Activated T-helper 17 cell treated with anti-CD3 and anti-CD28 coated beads, Interleukin-2, amount 50 U/mL, for 72 hours (primary cell): ENCODE measurements at places on chromosomes 7 and 10. TPM values are rescaled to one million over a fixed set of nuclear protein-coding genes. Genes with fewer than 3 reads are reported as not detected.

The FAM131B gene
- total RNA-seq, result 1.1 TPM

DNA sequence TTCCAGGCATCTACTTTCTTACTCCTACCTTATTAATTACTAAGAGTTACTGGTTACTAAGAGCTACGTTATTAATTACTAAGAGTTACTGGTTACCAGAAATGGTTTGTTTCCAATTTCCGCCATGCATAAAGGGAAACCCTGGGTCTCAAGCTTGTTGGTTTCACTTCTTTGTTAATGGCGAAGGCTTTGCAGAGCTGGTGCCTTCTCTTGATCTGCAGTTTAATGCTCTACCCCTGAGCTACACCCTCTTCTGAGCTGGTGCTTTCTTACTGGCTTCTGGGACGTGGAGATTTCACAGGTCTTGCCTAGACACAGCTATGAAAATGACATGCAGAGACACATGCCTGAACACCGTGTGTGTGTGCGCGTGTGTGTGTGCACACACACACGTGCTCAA is 560 bp downstream of the CPA4 start:
- ATAC-seq, result no peak

- peak; percentile 99 for ATAC-seq
These were observed 40.6 kb downstream of the CYP17A1 start for GRCh38 chr10:102796407-102797176.

- ATAC-seq, result no peak
These were observed 235.5 kb upstream of the MEOX2 start for GRCh38 chr7:15922002-15922401.

GRCh38 chr7:36084485-36085091 is 68.5 kb upstream of the EEPD1 start:
- no peak for ATAC-seq

The RAPGEF5 gene
- total RNA-seq, result 0.56 TPM
